ENCODE measurements at places on chromosomes 4 and X. TPM values are rescaled to one million over a fixed set of nuclear protein-coding genes. Genes with fewer than 3 reads are reported as not detected.

- DNase-seq: peak; percentile 59
Observed at GRCh38 chr4:76689145-76689817, 208.7 kb downstream of the SOWAHB start.

- peak; percentile 22 for DNase-seq
Observed at GRCh38 chrX:129996120-129996519, 13.7 kb downstream of the BCORL1 start.

DNA sequence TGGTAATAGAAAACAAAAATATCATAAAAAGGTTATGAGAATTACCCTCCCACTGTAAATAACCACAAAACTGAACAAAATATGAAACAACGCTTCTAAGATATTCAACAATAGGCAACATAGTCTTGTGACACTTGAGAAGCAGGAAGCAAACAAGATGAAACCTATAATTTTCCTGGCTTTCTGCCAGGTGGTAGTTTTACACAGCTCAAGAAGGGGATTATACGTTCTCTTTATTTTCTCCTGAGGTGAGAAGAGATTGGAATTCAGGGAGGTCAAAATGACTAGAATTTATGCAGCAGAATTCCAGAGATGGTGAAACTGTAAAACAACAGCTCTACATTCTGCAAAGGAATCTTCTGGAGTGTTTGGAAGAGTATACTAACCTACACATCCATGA lies 186.0 kb downstream of the HHIP start:
- no peak for DNase-seq

- no peak for DNase-seq
Observed at GRCh38 chrX:69093960-69094871, 71.0 kb downstream of the PJA1 start.

- DNase-seq: no peak
Observed at GRCh38 chr4:17490575-17491059, 21.3 kb downstream of the QDPR start.

GRCh38 chrX:101051153-101051548 lies 760 bp downstream of the TRMT2B start:
- DNase-seq: no peak

- DNase-seq: no peak
Observed at GRCh38 chr4:85673540-85673939, 198.6 kb downstream of the ARHGAP24 start.

GRCh38 chr4:148447681-148448080 lies 5.5 kb upstream of the NR3C2 start:
- no peak for DNase-seq

- no peak for DNase-seq
Observed at GRCh38 chrX:65932173-65933084, 107.5 kb downstream of the VSIG4 start.

GRCh38 chrX:8484360-8484949 lies 19.8 kb downstream of the VCX3B start:
- no peak for DNase-seq

GRCh38 chrX:68941385-68941952 lies 112.6 kb downstream of the EFNB1 start:
- no peak for DNase-seq

- DNase-seq: no peak
Observed at GRCh38 chr4:48722509-48723446, 57.3 kb downstream of the FRYL start.

GRCh38 chr4:105357258-105357980 lies 116.4 kb downstream of the PPA2 start:
- DNase-seq: no peak

The LONRF3 gene
- total RNA-seq: 1.5 TPM

The ZNF280C gene
- total RNA-seq: 1.8 TPM

The PKD2 gene
- 18.5 TPM for total RNA-seq
